H4 (cell line): ENCODE measurements at places on chromosomes 2 and 18. TPM values are rescaled to one million over a fixed set of nuclear protein-coding genes. Genes with fewer than 3 reads are reported as not detected.

CNTNAP5 gene
- total RNA-seq: not detected in 2 replicates

FLACC1 gene
- total RNA-seq: 0.23 TPM in 1 of 2 replicates, not detected in the other

CAD gene
- total RNA-seq: 4.7 and 6.9 TPM in 2 replicates

DNA sequence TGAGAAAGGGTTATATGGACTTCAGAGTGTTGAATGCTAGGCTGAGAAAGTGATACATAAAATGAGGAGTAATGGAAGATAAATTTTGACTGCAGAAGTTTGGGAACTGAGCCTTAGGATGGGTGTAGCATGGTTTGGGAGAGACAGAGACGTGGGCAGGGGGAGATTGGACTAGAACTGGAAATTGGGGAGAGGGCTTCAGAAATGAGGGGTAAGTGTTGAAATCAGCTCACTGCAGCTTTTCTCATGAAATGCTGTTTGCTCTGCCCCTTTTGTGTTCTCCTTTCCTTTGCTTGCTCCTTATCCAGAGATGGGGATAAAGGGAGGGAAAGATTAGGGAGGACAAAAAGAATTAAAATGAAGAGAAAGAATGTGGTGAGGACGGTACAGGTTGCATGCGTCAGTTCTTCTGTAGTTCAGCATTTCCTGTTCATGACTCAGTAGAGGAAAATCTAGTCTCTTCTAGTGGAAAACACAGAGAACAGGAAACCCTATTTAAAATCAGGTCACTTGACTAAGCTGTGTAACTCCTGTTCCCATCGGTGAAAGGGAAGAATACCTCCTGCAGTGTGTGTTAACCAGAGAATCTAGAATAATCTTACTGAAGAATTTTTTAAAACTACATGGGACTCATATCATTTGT lies 105.6 kb downstream of the CRIM1 start:
- peak; percentile 39 for DNase-seq

GRCh38 chr18:48622911-48623431 lies 84.1 kb downstream of the CTIF start:
- DNase-seq: no peak

GRCh38 chr2:213021971-213022899 lies 129.2 kb downstream of the IKZF2 start:
- DNase-seq: peak; percentile 15

DNA sequence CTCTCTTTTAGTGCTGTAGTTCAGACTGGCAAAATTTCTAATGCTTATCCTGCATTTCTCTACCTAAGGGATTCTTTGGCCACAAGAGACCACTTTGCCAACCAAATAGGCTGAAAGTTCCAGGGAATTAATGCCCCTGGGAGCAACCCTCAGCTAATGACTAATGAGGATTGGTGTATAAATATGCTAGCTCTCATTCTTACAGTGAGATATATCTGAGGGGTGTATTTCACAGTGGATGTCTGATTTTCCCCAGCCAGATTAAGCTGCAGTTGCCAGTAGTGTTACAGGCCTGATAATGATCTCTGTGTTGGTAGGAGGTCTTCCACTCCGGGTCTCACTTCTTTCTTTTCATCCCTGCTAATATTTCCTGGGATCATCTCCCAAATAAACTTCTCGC lies 90.4 kb downstream of the GULP1 start:
- DNase-seq: no peak
